Activated CD4-positive, alpha-beta T cell treated with anti-CD3 and anti-CD28 coated beads, Interleukin-2, amount 10 ng/mL, durations not matched to agents 24 days and 14 days (primary cell): ENCODE measurements at places on chromosomes 1 and 21.

DNA sequence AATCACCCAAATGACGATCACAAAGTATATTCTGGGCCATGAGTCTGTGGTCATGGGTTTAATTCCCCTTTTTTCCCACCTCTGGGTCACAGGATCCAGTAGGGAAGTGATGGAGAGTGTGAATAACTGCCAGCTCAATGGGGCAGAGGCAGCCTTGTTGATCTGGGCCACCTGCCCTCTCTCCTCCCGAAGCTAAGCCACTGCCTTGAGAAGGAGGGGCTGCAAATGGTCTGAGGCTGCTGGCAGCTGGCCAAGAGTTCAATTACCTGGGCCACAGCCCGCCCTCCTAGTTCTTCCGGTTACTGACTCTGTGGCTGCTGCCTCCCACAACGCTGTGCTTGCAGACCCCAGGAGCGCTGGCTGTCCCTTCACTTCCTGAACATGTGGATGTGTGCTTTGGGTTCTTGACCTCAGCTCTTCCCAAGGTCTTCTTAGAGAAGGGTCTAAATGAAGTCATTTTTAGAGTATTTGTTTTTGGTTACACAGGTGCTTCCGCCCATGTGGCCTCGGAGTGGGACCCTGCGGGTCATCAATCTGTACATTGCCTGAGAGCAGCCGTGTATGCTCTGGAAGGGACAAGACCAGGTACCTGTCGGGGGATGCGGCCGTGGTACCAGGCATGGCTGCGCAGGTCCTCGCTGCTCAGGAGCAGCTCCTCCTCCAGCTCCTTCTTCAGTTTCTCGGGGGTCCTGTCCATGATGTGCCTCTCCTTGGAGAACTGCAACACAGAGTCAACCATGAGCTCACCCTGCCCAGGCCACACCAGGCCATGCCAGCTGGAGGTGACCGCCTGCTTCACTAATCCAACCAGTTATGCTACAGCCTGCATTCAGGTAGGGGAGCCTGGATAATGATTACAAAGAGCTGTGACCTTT is 89.7 kb downstream of the BCAR3 start:
- DNase-seq = no peak

DNA sequence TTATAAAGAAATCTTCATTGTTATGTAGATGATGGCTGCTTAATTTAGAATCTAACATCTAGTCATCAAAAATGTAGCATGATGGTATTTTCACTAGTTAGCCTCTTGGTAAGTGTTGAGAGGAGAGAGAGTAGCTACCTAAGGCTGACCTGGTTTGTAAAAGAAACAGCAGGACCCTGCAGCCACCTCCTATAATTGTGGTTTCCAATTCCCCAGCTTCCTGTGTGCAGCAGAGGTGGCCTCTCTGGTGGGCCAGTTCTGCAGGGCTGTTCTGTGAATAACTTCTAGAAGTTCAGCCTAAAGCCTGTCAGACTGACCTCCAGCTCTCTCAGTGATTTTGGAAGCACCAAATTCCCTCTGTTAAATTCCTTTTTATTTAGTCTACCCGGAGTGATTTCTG is 246.4 kb upstream of the LRRC7 start:
- DNase-seq = no peak

GRCh38 chr1:211356723-211357407 is 30.2 kb downstream of the TRAF5 start:
- no peak for DNase-seq

- no peak for DNase-seq
These were observed 84.3 kb downstream of the HS2ST1 start for GRCh38 chr1:86998727-86999126.

GRCh38 chr1:189606047-189606446 is 871.6 kb downstream of the BRINP3 start:
- DNase-seq = no peak
